Dorsolateral prefrontal cortex (tissue), 122 donors: ENCODE measurements at places on chromosomes 4 and X.

DNA sequence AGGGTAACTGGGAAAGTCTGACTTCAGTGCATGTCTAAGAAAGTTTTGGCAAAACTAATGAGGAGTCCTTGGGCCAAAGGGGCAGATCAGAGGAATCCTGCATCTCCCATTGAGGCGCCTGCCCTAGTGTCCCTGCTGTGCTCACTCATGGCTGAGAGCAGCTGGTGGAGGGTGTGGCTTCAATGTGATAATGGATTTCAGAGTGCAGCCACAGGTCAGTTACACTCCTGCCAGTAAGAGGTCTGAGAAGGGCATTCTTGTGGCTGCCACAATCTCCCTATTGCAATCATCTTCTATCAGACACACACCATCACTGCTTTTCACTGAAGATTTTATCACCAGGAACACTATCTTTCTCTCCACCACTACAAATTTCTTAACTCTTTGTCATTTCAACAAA, 457.1 kb downstream of the MID1IP1 start:
- no peak for DNase-seq

DNA sequence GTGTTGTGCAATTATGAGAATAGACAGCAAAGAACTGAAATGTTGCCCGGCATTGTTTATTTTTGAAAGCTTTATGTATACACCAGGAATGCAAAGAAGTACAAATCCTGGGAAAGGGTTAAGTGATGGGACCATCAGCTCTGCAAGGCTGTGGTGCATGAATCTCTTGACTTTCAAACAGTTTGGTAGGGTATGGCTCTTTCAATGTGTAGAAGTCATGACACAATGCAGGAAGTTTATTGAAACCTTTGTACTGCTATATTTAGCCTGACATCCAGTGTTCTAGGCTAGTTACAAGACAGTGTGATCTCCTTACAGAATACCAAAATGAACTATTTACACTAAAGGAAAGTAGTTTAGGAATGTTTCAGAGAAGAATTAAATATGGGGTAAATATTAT, 206.8 kb upstream of the HAND2 start:
- DNase-seq: no peak

GRCh38 chrX:155148724-155149537, 67.3 kb upstream of the VBP1 start:
- DNase-seq: no peak

DNA sequence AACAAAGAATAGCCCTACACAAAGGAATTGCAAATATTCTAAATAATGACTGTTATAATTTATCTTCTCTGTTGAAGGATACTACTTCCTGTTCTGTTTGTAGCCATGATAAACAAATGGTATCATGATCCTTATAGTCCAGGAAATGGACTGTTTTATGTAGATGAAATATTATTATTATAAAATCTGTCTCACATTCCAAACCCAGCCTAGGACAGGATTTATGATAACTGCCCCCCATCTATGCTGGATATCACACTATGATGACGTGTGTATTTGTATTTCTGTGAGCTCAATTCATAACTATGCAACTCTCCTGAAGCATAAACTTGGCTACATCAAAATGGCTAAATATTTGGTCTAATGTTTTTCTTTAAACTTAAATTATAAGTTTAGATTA, 21.3 kb downstream of the DMD start:
- DNase-seq: no peak

GRCh38 chr4:68410149-68410548, 37.1 kb upstream of the TMPRSS11E start:
- no peak for DNase-seq

DNA sequence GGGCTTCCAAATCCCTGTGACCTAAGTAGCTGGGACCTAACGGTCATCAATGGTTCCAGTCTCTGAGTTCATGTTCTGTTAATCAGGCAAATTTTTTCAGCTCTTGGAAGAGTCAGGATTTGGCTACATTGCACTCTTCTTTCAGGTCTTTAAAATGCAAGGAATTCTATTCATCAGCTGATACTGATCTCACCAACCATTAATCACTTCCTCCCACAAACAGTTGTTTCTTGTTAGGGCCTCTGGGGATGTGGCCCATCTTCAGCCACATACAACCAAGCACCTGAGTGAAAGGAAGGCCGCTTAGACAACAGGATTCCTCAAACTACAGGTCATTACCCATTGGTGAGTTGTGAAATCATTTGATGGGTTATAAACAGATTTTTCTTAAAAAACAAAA, 71.7 kb downstream of the FANCB start:
- DNase-seq: no peak

GRCh38 chrX:28670074-28670473, 82.8 kb downstream of the IL1RAPL1 start:
- no peak for DNase-seq

- DNase-seq: no peak
Measured at GRCh38 chr4:128286474-128287058, 1.0 kb downstream of the PGRMC2 start.

GRCh38 chrX:68721991-68722860, 74.8 kb downstream of the STARD8 start:
- peak; percentile 28 for DNase-seq

- no peak for DNase-seq
Measured at GRCh38 chr4:101103381-101104142, 243.8 kb downstream of the PPP3CA start.

DNA sequence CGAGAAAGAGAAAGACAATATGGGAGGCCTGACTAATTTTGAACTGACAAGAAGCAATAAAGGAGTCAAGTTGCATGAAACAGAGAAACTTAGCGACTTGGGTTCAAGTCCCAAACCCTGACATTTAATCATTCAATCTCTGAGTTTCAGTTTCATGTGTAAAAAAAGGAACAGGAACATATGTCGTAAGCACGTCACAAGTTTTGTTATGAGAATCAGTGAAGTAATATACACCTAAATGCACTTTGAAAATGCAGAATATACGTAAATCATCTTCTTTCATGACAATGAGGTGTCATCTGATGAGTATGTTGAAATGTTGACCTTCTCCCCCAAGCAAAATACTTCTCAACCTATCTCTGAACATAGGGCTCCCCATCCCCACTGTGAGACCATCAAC, 10.4 kb downstream of the ACOT9 start:
- no peak for DNase-seq

DNA sequence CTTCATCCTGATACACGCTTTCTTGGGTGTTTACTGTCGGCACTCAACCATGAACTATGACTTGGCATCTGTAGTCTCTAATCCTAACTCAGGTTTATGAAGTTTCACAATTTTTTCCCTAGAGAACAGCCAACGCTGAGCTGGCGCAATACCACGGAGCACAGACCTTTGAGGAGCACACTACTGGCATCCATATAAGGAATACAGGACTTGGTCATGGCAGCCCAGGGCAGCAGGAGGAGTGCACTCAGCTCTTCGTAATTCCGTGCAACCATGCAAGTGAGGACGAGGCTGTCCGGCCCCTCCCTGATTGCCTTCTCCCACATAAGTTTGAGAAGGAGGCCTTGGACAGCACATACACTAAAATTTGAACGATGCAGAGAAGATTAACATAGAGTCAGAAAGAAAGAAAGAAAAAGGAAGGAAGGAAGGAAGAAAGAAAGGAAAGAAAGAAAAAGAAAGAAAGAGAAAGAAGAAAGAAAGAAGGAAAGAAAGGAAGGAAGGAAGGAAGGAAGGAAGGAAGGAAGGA, 41.0 kb upstream of the PDLIM5 start:
- no peak for DNase-seq

DNA sequence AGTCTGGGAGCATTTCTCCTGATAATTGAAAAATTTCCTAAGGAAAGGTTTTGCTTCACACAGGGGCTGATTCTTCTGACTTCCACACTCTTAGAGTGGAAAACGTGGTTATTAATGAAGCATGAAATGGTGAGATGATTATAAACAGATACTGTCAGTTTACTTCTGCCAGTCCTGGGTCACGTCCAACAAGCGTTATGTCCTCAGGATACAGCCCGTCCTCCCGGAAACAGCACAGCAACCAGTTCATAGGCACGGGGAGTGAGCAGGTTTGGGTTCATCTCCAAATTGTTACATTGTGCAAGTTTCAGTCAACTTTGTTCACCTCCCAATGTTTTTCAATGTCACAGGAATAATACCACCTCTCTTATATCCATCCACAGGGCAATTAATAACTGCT, 98.8 kb downstream of the NPNT start:
- DNase-seq: no peak

DNA sequence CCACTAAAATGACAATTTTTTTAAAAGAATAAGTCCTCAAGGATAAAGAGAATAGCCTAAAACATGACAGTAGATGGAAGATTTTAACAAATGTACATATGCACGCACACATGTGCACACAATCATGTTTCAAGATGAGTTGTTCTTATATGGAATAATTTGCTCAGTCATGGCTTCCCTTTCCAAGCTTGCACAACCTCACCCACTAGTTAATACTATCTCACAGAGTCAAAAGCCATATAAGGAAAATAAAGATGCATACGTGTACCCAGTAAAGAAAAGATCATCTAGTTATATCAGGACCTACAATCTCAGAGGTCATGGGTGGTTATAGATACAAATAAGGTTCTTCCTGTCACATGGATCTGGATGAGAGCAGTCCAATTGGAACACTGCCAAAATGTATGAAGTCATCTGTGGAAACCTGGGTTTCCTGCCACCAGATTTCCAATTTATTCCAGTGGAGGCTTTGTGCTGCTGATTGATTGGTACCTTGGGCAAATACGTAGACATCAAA, 56.1 kb downstream of the FAM13A start:
- DNase-seq: no peak

- DNase-seq: no peak
Measured at GRCh38 chrX:130696542-130696941, 206.5 kb downstream of the ENOX2 start.

DNA sequence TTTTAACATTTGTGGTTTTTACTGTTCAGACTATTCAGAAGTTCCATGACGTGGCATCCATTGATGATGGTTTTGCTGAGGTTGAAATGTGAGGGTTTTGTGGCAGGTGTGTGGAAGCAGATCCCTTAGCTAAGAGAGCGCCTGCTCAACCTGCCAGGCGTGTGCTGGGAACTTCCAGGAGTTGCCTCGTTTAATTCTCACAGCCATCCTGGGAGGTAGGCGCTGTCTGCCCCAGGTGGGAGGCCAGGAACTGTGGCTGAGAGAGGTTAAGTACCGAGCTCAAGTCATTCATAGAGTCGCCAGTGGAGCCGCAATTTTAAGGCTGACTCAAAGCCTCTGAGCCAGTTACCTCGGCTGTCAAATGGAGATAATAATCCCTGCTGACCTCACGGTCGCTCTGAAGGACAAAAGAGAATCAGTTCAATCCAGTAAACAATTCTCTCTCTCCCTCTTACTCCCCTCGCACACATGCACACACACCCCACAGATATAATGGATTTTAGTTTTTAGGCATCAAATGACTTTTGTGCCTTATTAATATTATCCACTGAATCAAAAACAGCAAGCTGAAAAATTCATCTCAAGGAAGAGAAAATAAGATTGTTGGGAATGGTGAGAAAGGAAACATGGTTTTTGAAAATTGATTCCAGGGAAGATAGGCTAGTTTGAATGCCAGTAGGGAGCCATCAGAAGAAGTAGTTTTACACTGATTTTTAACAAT, 171.3 kb downstream of the PTTG2 start:
- no peak for DNase-seq

- no peak for DNase-seq
Measured at GRCh38 chr4:20552004-20552403, 148.3 kb upstream of the PACRGL start.

- no peak for DNase-seq
Measured at GRCh38 chr4:8294775-8295174, 25.2 kb downstream of the HTRA3 start.

DNA sequence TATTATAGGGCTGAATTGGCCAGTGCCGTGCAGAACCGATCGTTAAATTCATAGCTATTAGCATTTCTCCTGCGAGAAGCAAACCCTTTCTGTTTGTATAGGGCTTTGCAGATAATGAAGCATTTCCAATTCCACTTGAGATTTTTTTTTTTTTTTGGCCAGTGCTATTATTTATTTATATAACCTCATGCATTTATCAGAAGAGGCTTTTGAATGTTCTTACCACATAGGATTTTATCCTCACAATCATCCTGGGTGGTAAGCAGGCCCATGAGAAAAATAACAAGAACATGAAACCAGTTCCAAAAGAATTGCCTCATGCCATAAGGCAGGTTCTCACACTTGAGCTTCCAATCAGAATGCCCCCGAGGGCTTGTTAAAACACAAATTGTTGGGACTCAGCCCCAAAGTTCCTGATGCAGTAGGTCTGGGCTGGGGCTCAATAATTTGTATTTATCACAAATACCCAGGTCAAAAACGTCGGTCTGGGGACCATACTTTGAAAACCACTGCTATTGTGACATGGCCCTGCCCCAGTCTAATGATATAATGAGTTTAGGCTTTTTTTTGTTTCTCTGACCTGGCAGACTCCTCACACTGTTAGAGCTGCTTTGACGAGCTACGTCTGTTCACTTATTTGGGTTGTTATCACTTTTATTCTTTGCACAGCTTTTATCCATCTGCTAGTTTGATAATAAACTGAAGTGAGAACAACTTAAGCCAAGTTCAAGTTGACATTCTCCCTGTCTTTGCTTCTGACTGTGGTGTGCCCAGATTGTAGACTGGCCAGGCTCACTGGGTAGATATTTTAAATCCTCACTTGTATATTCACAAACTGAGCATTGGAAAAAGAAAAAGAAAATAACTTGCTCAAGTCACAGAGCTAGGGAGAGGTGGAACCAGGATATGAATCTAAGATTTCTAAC, 20.1 kb downstream of the SUPT20HL1 start:
- DNase-seq: no peak

DNA sequence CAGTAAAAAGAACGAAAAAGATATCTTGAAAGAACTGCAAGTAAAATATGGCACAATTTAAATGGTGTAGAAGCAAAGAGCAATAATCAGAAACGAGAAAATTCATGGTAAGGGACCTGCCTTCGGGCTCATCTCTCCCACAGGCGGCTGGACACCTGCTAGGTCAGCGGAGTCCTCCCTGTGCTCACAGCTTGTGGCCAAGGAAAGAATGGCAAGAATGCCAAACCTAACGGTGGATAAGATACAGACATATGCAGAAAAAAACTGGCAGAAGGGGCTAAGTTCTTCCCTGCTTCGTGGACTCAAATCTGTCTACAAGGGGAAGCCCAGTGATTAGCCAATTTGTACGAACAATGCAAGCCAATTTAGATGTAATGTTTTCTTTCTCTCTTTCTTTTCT, 152.1 kb upstream of the VCX start:
- no peak for DNase-seq

GRCh38 chrX:109632906-109633504, 8.0 kb upstream of the KCNE5 start:
- DNase-seq: no peak

DNA sequence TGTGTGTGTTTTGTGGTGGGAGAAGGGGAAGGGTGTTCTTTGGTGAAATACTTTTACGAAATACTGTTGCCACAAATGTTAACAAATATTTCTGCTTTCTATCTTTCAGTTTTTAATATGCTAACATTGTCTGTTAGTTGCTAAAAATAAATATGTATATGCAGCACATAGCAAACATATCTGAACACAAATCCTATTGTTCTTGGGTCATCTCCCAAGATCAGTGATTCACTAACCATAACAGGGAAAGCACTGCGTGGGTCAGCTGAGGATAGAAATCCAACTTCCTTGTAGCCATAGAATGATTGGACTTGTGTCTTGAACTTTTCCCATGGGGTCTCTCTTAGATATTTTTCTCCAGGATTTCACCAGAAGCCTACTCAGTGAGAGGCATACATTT, 250.3 kb upstream of the FAM47A start:
- DNase-seq: no peak

- no peak for DNase-seq
Measured at GRCh38 chrX:110531873-110532580, 173.4 kb downstream of the RTL9 start.
